Stimulated activated CD4-positive, alpha-beta T cell treated with anti-CD3 and anti-CD28 coated beads, Interleukin-15, amount 100 ng/mL, for 1 hour (primary cell): ENCODE measurements at places on chromosomes 5 and 9.

DNA sequence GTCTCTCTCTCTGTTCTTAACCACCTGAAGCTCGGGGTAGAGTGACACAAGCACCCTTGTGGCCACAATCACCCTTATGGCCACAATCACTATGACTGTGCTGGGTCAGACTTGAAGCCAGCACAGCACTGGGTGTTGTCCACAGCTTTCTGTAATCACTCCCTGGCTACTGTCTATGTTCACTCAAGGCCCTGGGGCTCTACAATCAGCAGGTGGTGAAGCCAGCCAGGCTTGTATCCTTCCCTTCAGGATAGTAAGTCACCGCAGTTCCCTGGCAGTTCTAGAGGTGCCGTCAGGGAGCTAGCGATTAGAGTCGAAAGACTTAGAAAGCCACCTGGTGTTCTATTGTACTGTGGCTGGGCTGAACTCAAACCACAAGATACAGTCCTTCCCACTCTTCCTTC is 44.2 kb downstream of the GDA start:
- no peak for DNase-seq

- DNase-seq: no peak
Observed at GRCh38 chr5:153896117-153896516, 142.6 kb downstream of the FAM114A2 start.

DNA sequence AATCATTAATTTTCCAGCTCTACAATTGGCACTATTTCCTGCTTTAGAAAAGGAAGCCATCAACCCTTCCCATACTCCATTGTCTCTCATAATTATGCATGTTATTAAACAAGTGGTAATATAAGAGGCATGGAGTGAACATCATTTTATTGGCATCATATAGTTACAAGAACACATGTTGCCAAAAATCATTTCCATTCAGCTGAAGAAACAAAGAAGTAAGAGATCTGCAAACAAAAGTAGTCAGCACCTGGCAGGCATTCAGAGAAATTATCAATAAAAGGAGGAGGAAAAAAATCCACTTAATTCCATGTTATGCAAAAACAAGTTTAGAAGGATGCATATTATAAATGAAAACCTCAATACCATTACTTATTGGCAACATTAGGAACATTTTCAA is 1208.2 kb upstream of the C9orf72 start:
- DNase-seq: no peak

- DNase-seq: no peak
Observed at GRCh38 chr5:122727112-122727541, 47.8 kb upstream of the SNX2 start.

DNA sequence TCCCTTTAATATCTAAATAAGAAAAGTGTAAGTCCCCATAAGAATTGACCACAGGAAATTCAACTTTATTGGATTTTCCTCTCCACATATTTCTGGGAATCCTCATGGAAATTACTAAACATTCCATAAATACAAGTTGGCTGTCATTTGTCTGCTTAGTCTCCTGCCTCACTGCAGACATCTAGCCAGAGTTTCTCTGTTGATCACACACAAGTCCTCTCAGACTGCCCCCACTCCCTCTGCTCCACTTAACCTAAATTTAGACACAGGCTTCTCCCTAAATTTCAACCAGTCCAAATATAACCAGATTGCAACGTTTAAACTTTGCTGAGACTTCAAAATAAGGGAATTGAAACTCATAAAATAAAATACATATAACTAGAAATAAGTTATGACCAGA is 982.1 kb downstream of the DTWD2 start:
- DNase-seq: no peak

GRCh38 chr5:82393951-82394350 is 115.8 kb upstream of the RPS23 start:
- DNase-seq: no peak

- DNase-seq: no peak
Observed at GRCh38 chr9:135704483-135704882, 2.5 kb downstream of the KCNT1 start.

DNA sequence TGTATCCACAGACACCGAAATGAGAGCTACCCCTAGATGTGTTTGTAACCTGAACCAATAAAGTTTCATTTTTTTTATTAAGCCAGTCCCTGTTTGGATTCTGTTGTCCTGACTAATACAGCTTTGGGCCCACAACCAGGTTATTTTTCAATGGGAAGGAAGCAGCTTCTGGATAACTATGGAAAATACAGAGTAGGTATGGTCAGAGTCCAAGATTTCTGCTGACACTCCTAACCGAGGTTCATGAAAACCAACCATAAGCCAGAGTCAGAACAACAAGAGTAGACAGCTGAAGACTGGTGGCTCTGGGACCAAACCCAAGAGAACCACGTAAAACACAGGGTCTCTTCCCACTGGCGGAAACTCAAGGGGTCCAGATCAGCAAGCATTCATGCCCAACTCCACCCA is 10.8 kb downstream of the KLF9 start:
- no peak for DNase-seq

GRCh38 chr5:106940301-106940846 is 730.4 kb downstream of the EFNA5 start:
- no peak for DNase-seq

DNA sequence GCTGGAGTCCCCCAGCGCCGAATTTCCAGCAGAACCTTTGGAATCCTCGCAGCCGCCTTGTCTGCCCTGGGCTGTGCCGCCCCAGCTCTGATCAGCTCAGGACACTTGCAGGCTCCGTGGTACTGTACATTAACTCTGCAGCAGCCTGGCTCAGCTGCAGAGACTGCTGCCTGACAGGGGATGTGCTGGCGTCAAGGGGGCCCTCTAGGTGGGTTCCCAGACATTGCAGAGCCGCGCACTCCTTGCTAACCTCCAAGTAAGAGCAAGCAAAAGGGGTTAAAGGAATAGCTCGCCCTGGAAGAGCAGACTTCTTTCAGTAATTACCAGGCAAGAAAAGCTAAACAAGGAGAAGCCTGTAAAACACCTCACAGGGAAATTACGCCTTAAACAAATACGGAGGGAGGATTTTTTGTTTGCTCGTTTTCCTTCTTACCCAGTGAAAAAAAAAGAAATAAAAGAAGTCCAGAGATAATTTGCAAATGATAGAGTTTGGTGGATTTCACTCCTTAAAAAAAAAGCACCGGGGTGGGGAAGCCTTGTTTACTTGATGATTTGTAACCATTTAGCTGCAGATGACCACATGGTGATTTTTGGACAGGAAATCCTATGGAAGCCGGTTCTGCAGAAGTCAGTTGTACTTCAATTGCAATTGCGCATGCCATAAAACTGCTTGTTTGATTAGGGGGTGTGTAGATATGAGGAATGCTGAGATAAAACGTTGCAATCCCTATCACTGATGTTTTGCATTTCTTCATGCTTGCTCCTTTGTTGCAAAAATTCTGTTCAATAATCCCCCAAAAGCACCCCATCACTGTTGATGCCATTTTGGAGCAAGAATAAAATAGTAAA is 305.8 kb downstream of the PDE4D start:
- no peak for DNase-seq

DNA sequence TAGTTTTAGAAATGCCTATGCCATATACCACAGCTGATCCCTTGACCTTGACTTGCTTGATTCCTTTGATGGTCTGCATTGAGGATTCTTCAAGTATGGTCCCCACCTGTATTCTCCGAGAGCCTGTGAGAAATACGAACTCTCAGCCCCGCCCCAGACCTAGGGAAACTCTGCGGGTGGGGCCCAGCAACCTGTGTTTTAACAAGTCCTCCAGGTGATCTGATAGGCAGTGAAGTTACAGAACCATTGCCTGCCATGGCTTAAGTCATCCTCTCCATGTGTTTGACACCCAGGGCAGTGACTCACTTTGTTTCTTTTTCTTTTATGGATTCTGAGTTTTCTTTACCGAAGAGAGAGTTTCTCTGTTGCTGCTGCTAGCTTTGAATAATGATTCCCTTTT is 18.5 kb downstream of the FRMPD1 start:
- no peak for DNase-seq

DNA sequence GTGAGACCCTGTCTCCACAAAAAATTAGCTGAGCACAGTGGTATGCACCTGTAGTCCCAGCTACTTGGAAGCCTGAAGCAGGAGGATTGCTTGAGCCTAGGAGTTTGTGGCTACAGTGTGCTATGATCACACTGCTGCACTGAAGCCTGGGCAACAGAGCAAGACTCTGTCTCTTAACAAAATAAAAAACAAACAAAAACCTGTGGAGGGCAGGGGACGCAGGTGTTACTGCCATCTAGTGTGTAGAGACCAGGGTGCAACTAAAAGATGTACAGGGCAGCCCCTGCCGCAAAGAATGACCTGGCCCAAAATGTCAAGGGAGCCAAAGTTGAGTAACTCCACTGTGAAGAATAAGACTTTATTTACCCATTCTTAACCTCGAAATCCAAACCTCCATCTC is 27.1 kb downstream of the ASPN start:
- no peak for DNase-seq

DNA sequence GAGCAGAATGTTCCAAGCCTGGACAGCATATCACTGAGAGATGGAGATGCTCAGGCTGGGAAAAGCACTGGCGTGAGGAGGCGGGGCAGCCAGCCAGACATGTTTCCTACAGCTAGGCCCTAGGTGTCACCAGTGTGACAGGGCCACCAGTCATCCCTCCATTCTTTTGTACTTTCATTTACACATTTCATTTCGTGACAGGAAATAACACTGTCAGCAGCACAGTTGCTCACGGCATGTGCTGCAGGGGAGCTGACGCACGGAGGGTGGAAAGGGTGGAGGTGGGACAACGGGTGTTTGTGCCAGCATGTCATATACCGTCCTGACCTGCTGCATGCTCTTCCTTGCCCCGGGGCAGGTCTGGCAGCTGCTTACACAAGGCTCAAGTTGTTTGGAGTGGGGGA is 14.8 kb upstream of the CEMIP2 start:
- peak; percentile 60 for DNase-seq

GRCh38 chr5:132460846-132461568 is 29.6 kb downstream of the IRF1 start:
- DNase-seq: no peak

DNA sequence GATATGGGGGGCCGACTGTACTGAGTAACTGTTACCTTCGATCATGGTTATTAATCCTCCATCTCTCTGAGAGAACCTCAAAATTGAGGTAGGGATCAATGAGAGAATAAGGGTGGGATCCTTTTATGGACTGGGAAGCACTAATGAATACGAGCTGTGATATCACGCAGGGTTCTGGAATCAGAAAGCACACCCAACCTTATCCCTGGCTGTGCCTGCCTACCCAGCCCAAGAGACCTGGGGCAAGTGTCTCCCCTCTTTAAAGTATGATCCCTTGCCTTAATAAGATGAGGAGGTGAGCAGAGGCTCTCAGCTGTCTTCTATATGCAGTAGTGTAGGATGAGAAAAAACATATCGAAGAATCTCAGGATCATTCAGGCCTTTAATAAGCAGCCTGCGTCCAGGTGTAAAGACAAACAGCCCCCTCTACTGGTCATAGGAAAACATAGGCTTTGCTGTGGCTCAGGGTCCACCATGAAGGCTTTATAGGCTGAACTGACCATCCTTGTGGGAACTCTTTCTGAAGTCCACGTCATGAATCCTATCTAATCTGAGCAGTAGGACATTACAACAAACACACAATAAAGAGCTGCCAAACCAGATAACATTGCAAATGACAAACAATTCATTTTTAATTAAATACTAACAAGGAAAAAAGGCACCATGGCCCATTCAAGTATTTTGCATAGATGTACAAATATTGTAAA is 16.8 kb downstream of the NIPAL4 start:
- DNase-seq: no peak

GRCh38 chr5:17436350-17436749 is 61.7 kb upstream of the TAF11L2 start:
- DNase-seq: no peak

- no peak for DNase-seq
Observed at GRCh38 chr5:72040513-72040912, 66.8 kb upstream of the MAP1B start.

- no peak for DNase-seq
Observed at GRCh38 chr5:10145923-10146401, 103.7 kb downstream of the ATPSCKMT start.

DNA sequence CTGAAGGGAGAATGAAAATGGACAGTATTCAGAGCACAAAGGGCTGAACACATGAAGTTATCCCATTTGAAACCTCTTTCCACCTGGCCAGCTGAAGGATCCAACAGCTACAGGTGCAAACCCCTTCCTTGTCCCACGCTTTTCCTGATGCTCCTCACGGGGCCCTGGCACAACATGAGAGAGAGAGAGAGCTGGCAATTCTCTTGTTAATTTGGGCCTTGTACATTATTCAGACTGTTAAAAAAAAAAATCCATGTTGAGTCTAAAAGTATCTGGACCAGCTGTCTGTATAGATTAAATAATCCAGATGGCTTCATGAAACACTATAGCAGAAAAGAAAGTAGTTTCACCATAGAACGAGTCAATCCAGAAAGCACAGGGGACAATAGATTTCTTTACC is 74.1 kb downstream of the HMHB1 start:
- DNase-seq: no peak

GRCh38 chr9:87886933-87887505 is 4.3 kb downstream of the SPATA31E1 start:
- no peak for DNase-seq

DNA sequence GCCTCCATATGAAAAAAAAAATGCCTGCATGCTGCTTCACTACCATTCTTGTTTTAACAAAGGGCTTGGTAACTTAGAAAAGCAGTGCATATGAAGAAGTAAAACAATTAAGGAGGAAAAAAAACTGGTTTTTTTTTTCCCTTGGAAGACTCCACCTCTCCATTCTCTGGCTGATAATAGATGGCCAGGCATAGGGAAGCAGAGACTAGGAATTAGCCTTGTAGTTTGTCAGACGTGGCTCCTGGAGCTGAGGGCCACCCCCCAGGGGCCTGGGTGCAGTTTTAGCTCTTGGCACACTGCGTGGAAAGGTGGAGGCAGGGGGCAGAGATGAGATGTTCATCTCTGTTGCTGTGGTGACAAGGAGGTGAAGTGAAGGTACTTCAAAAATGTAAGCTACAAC is 42.7 kb downstream of the WDR36 start:
- no peak for DNase-seq

DNA sequence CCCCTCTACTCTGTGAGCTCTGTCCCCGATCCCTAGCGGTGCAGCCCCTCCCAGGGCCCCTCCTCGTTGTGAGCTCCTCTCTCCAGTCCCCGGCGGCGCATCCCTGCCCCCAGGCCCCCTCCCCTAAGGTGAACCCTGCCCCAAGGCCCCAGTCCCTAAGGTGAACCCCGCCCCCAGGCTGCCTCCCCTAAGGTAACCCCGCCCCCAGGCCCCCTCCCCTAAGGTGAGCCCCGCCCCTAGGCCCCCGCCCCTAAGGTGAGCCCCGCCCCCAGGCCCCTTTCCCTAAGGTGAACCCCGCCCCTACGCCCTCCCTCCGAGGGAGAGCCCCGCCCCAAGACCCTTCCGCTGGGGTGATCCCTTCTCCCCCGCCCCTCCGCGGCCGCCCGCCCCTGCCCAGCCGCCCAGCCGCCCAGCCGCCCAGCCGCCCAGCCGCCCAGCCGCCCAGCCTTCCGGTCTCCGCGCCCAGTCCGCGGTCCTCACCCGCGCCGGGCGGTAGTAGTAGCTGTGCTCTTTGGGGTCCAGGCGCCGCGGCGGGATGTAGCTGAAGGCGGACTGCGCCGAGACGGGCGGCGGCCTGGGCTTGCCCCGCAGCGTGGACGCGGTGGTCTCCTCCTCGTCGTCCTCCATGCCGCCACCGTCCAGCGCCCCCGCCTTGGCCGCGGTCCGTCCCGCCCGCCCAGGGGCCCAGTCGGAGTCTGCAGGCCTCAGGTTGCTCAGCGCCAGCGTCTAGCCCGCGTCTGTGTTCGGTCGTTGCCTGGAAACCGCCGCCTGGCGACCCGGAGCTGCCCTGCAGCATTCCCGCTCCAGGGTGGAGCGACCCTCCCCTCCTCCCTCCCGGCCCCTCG is at the start of gene CFAP90:
TSS of gene CFAP90 (minus strand) at position 739 of the 845 bp plus-strand sequence. CDS start at position 627, 112 bp downstream.
- DNase-seq: no peak

- no peak for DNase-seq
Observed at GRCh38 chr9:124574534-124575375, 67.6 kb upstream of the NR5A1 start.
